ENCODE measurements at places on chromosomes 6 and 20.
A peak's percentile ranks its signal among the peaks of the same experiment; 100 is the strongest.

- DNase-seq: no peak
Observed at GRCh38 chr20:63112491-63113219, 103.3 kb downstream of the YTHDF1 start.

- DNase-seq: no peak
Observed at GRCh38 chr20:46062621-46063020, 27.1 kb downstream of the NCOA5 start.

DNA sequence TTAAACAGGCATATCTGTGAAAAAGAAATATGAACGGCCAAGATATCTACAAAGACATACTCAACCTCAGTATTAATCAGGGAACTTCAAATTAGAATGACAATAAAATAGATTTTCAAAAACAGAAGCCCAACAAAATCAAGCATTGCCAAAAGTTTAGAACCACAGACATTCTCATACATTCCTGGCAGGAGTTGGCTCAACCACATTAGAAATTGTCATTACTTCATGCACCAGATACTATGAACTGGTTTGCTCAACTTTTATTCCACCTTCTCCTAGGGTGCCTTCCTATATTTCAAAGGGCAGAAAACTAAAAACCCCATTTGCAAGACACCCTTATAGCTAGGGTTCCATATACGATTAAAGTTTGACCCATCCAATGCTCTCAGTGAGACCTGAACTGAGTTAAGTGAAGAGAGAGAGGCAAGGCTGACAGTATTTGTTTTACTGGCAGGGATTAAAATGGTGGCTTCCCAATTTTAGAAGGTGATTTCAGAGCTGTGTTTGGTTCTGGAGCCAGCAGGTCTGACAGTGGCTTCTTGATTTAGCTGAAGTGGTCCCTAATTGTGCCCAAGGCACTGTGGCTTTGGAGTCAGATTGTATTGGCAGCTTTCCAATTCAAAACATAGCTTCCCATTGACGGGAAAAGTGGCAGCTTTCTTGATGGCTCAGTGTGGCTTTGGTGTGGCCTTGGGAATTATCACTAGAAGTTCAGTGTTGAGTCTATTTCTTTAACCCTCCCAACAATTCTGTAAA is 77.1 kb upstream of the CDYL start:
- no peak for DNase-seq

DNA sequence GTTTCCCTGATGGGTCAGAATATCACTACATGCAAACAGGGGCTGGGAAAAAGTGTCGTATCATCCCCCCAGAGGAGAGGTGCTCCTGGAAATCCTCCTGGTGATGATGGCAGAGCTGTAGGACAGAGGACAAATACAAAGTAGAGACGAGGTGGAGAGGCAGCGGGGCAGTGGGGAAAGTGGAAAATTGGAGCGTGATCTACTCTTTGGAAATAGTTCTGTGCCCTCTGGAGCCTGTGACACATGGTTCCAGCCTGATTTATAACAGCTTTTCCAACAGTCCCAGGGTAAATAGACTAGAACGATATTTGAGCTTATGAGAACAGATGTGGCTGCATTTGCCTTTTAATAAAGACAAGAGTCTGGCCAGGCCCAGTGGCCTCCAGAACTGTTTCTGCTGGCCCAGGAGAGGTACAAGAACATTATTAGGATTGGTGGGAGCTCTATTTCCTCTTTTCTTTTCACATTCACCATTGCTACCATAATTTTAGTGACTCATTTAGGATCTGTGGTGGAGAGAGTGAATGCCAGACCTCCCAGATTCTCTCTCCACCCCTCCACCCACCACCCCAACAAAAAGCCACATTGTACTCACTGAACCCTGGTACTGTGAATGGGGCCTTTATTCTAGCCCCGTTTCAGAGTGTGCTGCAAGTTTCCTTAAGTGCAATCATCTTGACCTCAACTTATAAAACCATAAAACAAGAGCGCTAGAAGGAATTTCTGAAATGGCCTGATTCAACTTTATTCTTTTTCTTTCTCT is 78.3 kb downstream of the BTBD3 start:
- DNase-seq: no peak

DNA sequence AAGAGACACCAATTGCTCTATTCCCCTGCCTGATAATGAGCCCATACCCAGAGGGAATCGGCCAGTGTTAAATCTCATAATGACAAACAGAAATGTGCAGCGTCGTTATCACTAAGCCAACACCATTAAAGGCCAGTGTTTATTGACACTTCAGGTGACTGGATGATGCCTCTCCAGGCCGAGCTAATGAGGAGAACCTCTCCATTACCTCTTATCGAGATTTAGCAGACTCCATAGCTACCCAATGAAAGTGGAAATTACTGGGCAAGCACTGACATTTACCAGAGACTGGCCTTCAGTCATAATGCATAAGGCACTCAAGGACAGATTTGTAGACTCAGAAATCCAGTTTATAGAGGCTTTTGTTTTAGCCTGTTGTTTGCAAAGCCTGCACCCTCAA is 669.5 kb downstream of the MAFB start:
- no peak for DNase-seq

GRCh38 chr20:48492715-48493070 is 335.1 kb downstream of the PREX1 start:
- DNase-seq: no peak

GRCh38 chr6:73666393-73666792 is 12.6 kb upstream of the SLC17A5 start:
- no peak for DNase-seq

DNA sequence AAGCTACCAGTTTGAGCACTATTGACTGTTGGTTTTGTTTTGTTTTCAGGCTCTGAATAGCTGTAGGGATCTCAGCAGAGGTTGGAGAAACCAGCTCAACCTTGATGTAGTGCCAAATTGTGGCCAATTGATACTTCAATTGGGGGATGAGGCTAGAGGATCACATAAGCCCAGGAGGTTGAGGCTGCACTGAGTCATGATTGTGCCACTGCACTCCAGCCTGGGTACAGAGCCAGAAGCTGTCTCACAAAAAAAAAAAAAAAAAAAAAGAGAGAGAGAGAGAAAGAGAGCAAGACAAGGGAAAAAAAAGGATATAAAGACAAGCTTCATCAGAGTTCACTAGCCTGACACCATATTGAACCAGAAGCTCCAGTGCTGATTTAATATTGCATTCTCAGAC is 702.1 kb downstream of the FRK start:
- no peak for DNase-seq

GRCh38 chr6:108157981-108158525 is 7.8 kb upstream of the NR2E1 start:
- no peak for DNase-seq

DNA sequence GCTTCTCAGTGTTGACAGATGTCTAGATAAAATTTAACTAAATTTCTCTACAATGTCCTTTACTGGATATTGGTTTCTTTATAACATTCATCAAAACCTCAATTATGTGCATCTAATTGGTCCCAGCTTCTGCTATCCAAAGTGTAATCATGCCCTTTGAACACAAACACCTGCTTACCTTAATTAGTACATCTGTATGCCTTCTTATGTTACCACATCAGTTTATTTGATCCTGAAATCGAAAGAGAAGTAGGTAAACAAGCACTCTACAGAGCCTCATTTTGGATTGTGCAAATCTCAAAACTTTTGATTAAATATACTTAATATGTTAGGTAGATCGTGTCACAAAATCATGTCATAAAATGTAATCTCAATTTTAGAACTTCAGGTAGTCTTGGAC is 36.5 kb downstream of the TAB2 start:
- no peak for DNase-seq

GRCh38 chr6:127518710-127519468 is at the start of gene MTCL3:
Gene MTCL3 (minus strand): TSS chr6:127519335.
- DNase-seq: peak; percentile 95

- DNase-seq: no peak
Observed at GRCh38 chr6:11404081-11404480, 133.5 kb upstream of the TMEM170B start.

DNA sequence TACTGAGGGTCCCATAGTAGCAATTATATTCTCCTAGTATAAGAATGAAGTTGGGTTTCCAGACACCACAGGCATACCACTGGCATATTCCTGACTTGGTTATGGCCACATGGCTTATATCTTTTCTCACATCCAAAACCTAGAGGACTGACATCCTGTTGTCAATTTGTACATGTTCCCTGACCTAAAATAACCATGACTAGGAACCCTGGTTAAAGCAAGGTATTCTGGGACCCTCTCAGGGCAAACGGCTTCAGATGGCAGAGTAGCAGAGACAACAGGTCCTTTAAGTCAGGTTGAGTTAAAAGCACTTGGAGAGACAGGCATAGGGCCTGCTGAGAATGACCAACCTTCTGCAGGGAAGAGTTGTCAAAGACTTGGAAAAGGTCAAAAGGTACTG is 12.6 kb downstream of the MAP3K5 start:
- no peak for DNase-seq

- no peak for DNase-seq
Observed at GRCh38 chr20:62580052-62580451, 62.3 kb upstream of the SLCO4A1 start.

GRCh38 chr6:20623761-20624160 is 89.5 kb downstream of the CDKAL1 start:
- DNase-seq: no peak

DNA sequence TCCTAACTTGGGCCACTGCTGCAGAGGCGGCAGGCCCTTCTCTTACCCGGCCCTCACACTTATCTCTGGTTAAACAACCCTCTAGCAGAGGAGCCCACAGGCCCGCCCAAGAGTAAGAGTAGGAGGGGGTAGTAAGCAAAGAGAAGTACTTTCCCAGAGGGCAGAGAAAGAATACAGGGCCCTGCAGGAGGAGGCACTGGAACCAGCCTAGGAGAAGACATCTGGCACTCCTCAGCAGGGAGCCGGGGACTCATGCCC is 10.1 kb downstream of the MTCH1 start:
- no peak for DNase-seq

GRCh38 chr6:134315974-134316441 is 1.9 kb downstream of the SGK1 start:
- no peak for DNase-seq

DNA sequence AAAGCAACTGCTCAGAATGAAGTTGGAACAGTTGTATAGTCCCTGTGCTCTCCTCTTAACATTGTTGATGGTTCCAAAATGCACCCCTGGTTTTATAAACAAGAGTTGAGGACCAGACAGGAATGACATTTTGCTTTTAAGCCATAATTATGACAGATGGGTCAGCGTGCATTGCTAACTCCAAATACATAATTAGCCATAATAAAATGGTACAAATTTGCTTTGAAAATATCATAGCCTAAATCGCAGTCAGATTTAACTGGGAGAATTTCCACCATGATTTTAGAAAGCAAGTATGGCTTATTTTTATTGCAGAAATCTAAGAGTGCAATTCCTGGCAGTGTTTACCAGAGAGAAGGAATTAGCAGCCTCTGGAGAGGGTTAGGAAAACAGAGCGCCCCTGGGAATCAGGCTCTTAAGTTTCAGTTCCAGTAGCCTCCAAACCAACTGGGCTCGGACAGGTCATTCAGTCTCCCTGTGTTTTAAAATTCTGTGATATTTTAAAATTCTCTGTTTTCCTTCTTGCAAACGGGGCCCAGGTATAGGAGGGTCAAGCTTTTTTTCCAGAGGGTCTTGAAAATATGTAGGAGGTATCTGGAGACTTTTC is 302.3 kb downstream of the TBC1D7 start:
- DNase-seq: no peak
